Activated CD4-positive, CD25-positive, alpha-beta regulatory T cell (primary cell): ENCODE measurements at places on chromosomes 12 and 14.

DNA sequence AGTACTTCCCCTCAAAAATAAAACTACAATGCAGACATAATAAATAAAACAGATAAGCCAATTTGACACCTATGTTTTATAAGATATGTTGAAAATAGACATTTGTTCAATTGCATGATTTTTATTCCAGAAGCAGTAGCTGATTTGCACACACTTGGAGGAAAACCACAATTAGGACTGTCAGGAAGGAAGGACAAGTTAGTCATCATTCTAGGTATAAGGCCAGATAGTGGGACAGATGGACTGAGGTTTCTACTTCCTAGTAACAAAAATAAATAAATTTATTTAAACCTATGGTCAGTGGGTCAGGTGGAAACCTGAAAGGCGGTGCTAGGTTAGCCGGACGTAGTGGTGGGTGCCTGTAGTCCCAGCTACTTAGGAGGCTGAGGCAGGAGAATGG is 141.8 kb upstream of the RASSF8 start:
- DNase-seq = no peak

DNA sequence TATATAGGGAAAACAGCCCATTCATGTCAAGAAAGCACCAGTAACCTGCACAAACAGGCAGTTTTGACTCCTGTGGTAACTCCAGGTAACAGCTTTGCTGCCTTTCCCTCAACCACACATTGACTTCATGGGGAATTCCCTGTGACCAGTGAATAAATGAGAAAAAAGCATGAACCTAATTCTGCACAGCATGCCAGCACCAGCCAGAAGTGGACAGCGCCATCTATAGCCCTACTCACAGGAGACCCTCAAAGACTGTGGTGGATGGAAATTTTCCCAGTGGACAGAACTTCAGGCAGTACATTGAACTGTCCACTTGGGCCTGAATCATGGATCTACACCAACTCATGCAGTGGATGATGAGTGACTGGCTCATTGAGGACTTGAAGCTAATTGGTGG is 152.1 kb downstream of the SLC8A3 start:
- DNase-seq = no peak

DNA sequence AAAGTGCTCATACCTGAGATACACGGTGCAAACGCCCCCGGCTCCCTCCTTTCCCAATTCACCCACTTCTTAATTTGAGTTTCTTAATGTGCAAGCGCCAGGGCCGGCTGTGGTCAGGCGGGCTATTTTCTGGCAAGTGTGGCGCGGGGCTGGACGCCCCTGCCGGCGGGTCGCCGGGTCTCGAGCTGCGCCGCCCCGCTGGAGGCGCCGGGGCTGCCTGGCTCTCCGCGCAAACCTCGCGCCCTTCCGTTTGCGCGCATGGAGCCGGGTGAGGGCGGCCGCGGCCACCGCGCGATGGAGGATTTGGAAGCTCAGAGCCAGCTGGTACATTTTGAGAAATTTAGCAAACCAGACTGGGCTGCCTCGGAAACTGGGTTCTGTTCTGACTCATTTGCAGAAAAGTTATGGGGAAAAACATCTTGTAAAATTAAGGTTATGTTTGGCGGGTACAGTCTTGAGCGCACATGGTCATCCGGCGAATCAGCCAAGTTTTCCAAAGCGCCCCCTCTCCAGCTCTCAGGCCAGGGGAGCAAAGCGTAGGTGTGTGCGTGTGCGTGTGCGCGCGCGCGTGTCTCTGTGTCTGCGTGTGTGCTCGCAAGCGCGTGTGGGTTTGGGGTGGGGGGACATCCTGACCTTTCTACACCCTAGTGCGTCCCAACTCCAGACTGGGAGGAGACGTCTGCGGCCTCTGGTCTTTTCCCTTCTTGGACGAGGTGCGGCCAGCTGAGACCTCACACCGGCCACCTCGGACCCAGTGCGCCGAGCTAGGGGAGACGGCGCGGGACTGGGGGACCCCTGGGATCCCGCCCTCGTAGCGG is 6.5 kb upstream of the OTX2 start:
- DNase-seq = no peak

DNA sequence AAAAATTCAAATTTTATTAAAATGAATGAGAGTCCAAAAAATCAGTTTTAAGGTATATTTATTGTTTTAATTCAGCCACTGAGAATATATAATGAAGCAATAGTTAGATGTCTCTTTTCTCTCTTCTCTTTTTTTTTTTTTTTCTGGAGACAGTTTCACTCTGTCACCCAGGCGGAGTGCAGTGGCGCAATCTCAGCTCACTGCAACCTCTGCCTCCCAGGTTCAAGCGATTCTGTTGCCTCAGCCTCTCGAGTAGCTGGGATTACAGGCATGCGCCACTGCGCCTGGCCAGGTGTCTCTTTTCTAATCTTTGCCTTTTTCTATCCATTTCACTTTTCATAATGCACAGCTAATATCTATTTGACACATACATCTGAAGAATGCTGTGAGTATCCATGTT is 307.1 kb upstream of the RGS6 start:
- no peak for DNase-seq

- no peak for DNase-seq
Observed at GRCh38 chr14:81277096-81277495, 56.3 kb upstream of the GTF2A1 start.

DNA sequence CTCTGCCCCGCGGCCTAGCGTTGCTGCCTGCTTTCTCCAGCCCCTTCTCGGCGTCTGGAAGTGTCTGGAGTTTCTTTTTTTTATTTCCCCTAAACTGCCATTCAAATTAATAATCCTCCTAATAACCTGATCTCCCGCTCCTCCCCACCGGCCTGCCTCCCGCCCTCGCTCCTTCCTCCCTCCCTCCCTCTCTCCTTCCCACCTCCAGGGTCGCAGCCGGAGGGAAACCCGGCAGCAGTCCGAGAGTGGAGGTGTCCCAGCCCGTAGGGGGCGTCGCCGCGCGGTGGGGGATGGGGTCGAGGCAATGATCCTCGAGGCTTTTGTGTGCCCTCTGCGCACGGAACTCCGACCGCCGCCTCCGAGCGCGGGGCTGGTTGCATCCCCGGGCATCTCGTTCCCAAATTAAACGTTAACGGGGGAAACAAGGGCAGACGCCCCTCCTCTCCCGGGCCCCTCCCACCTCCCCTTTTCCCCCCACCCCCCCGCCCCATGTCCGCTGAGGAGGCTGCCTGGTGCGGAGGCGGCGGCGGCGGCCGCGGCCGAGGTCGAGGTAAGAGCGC is 1.0 kb upstream of the SOCS2 start:
- DNase-seq = peak; percentile 47

DNA sequence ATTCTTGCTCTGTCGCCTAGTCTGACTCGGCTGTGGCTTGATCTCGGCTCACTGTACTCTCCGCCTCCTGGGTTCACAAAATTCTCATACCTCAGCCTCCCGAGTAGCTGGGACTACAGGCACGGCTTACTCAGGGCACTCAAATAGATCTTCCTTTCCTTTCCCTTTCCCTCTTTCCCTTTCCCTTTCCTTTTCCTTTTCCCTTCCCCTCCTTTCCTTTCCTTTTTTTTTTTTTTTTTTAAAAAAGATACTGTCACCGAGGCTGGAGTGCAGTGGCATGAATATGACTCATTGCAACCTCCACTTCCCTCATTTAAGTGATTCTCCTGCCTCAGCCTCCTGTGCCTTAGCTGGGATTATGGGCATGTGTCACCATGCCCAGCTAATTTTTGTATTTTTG is 86.0 kb downstream of the AEBP2 start:
- DNase-seq = no peak

DNA sequence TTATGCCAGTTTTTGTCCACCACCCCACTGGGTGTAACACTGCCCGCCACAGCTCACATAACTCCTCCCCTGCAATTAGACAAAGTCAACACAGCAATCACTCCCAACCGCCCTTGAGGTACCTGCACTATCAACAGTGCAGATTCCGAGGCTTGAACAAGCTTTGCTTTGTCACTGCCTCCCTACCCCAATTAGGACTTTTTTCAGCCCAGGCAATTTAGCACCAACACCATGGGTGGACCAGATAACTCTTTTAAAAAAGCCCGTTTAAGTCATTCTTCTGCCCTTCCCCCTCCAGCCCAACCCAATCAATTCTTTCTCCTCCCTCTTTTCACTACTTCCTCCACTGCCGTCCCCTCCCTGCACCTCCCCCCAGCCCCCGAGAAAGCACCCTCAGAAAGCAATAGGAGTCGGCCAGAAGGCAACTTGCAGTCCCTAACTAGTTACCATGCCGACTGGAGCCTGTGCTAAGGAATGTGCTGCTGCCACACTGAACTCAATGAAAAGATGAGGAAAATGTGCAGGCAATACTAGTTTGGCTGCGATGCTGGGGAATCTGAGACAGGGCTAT is 45.7 kb upstream of the OTX2 start:
- DNase-seq = no peak

DNA sequence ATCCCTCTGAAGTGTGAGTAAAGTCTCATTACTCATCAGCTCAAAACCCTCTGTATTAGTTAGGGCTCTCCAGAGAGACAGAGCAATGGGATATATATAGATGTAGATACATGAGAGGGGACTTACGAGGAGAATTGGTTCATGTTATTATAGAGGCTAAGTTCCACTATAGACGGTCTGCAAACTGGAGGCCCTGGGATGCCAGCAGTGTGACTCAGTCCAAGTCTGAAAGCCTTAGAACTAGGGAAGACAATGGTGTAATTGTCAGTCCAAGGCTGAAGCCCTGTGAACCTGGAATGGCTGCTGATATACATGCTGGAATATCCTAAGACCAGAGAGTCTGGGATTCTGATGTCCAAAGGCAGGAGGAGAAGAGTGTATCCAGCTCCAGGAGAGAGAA is 57.3 kb upstream of the CEP83 start:
- DNase-seq = no peak

DNA sequence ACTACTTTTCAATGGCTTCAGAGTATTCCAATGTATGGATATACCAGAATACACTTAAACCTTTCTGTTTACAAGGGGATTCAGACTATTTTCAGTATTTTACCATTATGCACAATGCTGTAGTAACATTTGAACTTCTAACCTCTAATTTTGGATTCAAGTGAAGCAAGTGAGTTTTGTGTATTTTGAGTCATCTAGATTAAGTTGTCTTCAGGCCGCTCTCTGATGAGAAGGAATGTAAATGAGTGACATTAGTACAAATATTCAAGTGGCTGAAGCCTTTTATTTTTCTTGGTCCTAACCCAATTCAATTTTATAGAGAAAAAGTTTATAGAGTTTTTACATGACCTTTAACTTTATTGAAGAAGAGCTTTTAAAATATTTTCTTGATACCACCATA is 125.6 kb downstream of the PDE3A start:
- DNase-seq = no peak

GRCh38 chr12:116247377-116247776 is 30.1 kb downstream of the MED13L start:
- no peak for DNase-seq

DNA sequence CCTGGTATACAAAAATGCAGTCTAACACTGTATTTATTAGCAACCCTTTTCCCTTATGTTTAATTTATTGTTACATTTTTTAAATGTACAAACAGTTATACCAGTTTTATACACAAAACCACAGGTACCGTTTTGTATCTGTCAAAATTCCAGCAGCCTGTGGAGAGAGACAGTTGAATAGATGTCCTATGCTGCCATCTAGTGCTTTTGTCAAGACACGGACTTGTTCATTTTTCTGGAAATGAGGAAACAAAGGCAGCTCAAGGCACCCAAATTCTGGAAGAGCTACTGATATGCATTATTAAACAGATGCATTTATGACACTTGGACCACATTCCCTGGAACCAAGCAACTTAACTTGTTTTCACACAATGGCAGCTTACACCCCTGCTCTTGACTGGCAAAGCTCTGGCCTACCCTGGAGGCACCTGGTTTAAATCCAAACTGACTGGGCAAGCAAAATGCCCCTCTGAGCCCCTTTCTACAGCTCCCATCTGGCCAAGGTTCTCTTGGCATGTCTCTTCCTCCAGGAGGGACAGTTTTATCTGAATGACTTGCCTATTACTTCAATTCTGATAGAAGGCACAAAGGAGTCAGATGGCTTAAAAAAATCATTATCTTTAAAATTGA is 286.9 kb upstream of the PRKD1 start:
- no peak for DNase-seq

- DNase-seq = no peak
Observed at GRCh38 chr14:68219407-68219806, 399.8 kb downstream of the RAD51B start.

DNA sequence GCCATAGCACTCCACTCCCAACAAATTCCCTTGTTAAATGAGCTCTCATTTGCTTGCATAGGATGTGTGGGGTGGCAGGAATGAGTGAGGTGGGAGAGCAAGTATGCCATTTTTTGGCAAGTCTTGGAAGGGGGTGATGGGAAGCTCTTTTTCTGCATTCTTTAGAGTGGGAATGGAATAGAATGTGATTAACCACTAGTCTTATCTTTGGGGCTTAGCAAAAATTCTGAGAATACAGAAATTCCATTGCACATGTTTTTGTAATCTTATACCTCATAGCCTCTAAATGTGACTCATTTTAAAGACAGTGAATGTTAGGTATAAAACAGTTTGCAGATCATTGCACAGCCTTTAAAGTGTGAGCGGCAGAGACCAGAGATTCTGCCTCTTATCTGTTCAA is 28.4 kb upstream of the NEDD1 start:
- no peak for DNase-seq

DNA sequence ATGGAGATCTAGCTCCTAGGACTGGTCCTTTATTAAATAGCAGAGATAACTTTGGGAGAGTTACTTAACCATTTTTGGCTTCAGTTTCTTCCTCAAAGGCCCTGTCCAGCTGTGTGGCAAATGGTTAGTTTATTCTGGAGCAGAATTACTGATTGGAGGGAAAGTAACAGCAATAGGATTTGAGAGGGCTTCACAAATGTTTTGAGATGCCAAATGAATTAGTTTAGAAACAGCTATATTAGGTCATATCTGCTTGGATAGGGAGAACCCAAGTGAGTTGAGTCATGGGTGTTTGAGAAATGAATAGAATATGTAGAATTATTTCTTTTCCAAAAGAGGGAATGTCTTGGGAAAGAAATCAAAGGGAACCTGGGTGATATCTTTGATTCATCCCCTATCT is 17.5 kb downstream of the RASSF3 start:
- no peak for DNase-seq

DNA sequence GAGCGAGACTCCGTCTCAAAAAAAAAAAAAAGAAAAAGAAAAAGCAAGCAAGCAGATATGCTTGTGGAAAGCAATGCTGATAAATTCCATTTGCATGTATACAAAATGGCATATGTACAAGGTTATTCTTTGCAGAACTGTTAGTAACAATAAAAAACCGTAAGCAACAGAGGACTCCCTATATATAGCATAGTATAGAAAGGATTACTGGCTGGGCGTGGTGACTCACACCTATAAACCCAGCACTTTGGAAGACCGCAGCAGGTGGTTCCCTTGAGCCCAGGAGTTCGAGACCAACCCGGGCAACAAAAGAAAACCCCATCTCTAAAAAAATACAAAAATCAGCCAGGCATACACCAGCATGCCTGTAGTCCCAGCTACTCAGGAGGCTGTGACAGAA is 13.5 kb downstream of the GCN1 start:
- no peak for DNase-seq

GRCh38 chr14:82009076-82009475 is 475.4 kb upstream of the SEL1L start:
- DNase-seq = no peak

DNA sequence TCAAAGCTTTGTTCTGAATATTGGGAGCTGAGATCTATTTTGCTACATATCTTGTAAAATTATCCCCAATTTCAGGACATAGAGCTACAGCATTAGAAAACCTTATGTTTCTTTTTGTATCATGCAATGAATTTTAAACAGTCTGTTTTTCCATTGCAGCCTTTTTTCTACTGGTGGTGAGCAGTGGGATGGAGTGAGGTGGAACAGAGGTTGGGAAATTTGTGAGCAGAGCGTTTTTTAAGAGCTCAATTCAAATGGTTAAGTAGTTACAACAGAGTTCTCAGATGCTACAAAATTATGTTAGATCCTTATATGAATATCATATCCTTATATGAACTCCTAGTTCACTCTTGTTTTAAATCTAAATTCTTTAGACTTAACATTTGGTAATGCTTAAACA is 139.0 kb upstream of the PLEKHG7 start:
- DNase-seq = no peak
